ENCODE measurements at places on chromosomes 6 and 20.
A peak's percentile ranks its signal among the peaks of the same experiment; 100 is the strongest.

GRCh38 chr6:28743271-28743789, 180.5 kb downstream of the TRIM27 start:
- no peak for DNase-seq

GRCh38 chr6:15505463-15505918, 157.3 kb downstream of the DTNBP1 start:
- DNase-seq, result no peak

- DNase-seq, result no peak
These were observed 9.8 kb upstream of the TPBG start for GRCh38 chr6:82353848-82354247.

DNA sequence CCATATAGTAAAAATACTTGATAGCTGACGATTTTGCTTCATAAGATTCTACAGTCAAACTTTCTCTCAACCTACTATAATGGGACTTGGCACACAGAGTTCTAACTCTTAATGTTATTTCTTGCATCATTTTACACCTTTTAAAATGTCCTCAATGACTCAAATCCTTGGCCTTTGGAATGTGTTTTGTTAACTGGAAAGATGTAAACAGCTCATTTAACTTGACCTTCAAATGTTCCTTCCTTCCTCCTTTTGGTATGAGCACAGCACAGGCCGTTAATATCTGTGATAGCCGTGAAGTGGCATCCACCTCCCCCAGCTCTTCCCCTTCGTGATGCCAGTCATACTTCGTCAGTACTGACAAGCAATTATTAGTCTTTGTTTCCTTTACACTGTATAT, 972.0 kb upstream of the CITED2 start:
- no peak for DNase-seq

- DNase-seq, result no peak
These were observed 231.5 kb upstream of the BTBD3 start for GRCh38 chr20:11686195-11686594.

GRCh38 chr6:79861023-79861422, 86.3 kb downstream of the ELOVL4 start:
- DNase-seq, result no peak

GRCh38 chr20:40192529-40192928, 496.5 kb downstream of the MAFB start:
- DNase-seq, result no peak

DNA sequence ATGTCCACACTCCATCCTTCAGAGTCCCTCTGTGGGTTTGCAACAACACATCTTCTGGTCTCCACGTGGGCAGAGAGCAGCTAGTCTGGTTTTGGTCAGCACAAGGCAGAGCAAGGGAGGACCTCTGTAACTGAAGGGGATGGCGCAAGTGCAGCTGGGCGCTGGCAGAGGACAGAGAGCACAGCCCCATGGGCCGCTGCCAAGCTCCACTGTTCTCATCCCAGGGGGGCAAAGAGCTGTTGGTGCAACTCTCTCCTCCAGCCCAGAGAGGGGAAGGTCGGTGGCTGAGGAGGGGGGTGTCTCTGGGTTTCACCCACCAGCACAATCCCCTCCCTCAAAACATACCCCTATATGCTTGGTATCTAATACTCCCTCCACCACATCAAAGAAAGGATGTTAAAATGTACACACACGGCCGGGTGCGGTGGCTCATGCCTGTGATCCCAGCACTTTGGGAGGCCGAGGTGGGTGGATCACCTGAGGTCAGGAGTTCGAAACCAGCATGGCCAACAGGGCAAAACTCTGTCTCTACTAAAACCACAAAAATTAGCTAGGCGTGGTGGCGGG, 9.1 kb downstream of the ATP9A start:
- DNase-seq, result no peak

DNA sequence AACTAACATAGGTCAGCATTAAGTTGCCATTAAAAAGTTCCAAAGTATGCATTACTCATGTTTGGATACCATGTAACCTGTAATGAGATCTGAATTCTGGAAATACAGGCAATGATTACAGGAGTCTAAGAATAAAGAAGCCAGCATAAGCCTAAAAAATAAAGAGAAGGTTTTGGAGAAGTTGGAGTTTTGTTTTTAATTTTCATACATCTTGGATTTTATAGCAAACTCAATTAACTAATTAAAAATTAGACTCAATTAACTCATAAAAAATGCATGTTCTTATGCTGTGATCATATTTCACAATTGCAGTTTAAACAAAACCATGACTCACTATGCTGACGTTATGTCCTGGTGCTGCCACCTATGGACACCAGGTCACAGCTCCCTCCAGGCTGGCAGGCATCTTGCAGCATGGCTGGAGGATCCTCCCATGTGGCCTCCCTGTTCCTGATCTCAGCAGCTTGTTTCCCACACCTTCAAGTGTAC, 648.8 kb upstream of the AGPAT4 start:
- DNase-seq, result no peak

DNA sequence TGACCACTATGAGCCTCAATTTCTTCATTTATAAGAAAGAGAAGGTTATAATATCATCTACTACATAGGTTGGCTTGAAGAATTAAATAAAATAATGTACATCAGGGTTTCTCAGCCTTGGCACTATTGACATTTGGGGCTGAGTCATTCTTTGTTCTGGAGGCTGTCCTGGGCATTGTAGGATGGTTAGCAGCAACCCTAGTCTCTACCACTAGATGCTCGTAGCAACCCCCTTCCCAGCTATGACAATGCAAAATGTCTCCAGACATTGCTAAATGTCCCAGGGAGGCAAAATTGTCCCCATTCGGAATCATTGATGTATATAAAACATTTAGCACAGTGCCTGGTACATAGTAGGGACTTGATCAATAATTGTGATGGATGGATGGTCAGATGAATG, 152.1 kb downstream of the KHDC1L start:
- DNase-seq, result no peak

- DNase-seq, result no peak
These were observed 450.0 kb upstream of the POU3F2 start for GRCh38 chr6:98384334-98384733.

DNA sequence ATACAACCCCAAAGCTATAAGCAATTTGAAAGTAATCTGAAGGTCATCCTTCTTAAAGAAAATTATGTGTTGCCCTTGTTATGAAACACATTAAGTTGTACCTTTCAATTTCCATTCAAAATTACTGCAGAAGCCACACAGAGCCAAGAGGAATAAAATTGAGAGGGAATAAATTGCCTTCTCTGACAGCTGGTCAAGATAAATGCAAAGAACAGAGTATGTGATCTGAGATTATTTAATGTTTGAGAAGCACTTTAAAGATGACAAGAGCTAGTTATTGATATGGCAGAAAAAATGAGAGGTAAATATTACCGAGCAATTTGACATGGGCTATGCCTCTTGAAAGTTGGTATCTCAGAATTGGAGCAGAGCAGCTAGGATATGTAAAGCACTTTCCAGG, 61.6 kb downstream of the TRDN start:
- DNase-seq, result no peak

DNA sequence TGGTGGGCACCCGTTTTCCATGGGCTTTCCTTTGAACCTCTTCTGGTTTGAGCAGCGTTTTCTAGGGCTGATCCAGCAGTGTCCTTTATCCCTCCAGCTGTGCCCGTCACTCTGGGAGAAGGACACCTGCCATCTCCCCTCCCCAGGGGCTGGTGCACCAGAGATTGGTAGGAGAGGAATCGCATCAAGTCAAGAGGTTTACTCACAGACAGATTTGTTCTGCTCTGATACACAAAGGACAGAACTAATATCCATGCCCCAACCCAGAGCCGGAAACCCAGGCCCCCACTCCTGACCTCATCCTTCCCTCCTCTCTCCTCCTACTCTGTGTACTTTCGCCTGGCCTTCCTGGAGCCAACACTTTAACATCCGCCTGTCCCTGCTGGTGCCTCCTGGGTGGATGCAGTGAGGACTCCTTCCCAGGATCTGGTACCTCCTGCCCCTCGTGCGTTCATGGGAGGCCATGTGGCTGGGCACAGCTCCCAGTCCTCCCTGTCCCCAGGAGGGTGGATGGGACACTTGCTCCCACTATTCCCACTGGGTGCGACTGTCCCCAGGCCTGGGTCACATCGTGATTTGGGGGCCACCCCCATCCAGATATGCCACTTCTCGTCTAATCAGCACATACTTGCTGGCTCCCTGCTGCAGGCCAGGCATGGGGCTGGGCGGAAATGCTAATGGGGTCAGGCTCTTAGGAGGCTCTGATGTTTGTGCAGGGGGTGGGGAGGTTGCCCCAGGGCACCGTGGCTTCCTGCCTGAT, 286.3 kb downstream of the CDH4 start:
- DNase-seq, result no peak

DNA sequence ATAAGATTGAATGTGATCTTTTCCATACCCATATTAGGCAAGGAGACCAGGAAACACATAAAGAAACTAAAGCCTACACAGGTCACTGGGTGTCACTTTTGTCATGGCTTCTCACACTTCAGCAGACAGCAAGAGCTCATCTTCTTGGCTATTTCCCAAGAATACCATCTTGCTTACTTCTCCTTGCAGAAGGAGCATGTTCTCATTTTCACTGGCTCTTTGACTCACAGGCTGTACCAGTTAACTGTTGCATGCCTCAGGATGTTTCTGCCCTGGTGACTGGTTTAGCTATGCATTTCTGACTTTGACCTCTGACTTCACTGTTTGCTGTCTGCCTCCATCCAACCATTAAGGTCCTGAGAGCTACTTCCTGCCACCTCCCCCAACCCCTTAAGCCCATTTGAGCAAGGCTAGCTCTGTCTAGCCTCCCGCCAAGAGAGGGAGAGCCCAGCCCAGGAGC, 40.3 kb upstream of the OGFRL1 start:
- no peak for DNase-seq

GRCh38 chr20:35434085-35435005, 3.7 kb downstream of the GDF5 start:
- DNase-seq, result no peak

GRCh38 chr6:118740372-118740771, 89.0 kb upstream of the CEP85L start:
- no peak for DNase-seq

DNA sequence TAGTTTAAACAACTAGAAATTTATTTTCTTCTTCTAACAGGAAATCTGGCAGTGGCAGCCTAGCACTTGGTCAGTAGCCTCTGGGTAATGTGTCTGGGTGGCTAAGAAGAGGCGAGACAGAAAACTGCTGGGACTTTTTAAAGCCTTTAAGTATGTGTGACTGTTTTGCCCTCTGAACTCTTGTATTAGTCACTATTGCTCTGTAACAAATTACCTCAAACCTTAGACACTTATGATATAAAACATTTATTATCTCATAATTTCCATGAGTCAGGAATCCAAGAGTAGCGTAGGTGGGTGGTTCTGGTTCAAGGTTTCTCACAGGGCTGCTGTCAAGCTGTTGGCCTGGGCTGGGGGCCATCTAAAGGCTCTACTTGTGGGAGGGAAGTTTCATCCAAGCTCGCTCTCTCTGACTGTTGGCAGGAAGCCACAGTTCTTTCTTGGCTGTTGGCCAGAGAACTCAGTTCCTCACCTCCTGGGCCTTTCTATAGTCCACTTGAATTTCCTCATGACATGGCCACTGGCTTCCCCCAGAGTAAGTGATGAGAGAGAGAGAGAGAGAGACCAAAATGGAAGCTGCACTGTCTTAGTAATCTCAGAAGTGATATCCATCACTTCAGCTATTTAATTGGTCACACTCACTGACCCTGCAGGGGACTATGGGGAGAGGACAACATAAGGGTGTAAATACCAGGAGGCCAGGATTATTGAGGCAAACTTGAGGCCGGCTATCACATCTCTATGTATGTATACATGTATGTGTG, 17.4 kb upstream of the TBC1D22B start:
- DNase-seq, result peak; percentile 84

- DNase-seq, result no peak
These were observed at the start of gene SLC2A10 for GRCh38 chr20:46709459-46710152. Gene SLC2A10 (plus strand): TSS chr20:46709649. CDS start chr20:46709737, 88 bp downstream.

DNA sequence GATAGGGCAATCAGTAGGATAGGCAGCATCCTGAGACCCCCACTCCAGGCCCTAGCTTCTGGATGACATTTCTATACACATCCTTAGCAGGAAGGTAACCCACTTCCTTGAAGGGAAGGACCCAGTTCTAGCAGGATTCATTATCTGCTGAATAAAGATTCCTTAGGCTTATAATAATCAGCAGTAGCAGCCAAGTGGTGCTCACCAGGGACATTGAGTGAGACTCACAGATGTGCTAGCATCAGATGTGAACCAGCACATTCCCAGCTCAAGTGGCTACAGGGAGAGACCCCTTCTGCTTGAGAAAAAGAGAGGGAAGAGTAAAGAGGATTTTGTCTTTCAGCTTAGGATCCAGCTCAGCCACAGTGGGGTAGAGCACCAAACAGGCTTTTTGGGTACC, 244.8 kb upstream of the UFL1 start:
- no peak for DNase-seq

DNA sequence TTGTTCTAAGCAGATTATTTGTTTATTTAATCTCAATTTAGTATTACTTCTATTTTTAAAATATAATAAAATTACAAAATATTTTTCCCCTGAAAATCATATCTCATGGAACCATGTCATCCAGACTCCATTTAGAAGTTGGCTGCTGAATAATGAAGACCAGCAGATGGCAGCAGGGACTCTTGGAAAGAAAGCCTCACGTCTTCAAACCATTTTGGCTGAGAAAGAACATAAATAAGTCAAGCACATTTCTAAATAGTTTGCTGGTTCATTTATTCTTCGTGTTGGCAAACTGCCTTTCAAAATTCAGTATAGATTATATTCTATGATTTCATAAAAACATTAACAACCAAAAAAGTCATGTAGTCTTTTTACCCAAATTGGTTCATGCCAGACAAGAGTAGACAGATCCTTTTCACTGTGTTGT, 71.7 kb downstream of the RCAN2 start:
- peak; percentile 20 for DNase-seq

- DNase-seq, result no peak
These were observed 16.9 kb downstream of the UCKL1 start for GRCh38 chr20:63939061-63939935.

- DNase-seq, result no peak
These were observed 31.2 kb downstream of the SPDEF start for GRCh38 chr6:34524971-34525370.

GRCh38 chr6:13531956-13532355, 42.4 kb upstream of the SIRT5 start:
- no peak for DNase-seq

DNA sequence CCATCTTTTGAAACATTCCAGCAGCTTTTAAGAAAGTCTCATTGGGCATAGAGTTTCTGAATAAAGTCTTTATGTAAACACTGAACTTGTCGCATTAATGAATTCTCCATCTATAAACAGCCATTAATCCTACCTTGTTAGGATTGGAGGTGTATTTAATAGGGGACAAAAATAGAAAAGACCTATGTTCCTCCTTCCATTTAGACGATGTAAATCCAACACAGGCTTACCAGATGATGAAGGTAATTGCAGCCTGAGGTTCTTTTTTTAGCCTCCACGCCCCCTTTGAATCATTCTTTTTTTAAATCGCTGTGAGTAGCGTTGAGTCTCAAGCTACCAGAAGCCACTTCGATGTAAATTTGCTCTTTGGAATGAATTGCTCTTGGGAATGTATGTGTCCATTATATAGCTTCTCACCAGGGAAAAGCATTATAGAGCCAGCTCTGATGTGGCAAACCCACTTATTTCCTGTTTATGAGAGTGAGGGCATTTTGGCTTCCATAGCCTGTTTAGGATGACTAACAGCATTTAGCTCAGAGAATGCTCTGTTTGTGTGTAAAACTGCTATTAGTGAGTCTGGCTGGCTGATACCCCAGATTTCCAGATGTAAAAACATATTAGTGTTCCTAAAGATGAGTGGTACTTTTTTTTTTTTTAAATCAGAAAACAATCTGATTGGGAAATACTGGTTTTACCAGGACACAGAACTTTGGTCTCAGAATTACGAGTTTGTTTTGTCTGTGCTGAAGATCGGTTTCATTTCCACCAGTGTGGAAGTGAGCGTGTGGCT, 74.9 kb upstream of the CLDN20 start:
- no peak for DNase-seq

Data from stimulated activated CD4-positive, alpha-beta T cell treated with anti-CD3 and anti-CD28 coated beads, Interleukin-2, amount 100 ng/mL, for 24 hours (primary cell).